ENCODE measurements at places on chromosomes 11 and 22. TPM values are rescaled to one million over a fixed set of nuclear protein-coding genes. Genes with fewer than 3 reads are reported as not detected.

The TBC1D10A gene
- 29.6 TPM for total RNA-seq

The RAB36 gene
- total RNA-seq = 3.8 TPM

The OR10A2 gene
- total RNA-seq = not detected

The RIN1 gene
- 7.4 TPM for total RNA-seq

The CYP2D6 gene
- total RNA-seq = 1.0 TPM

The EMID1 gene
- 15.2 TPM for total RNA-seq

The PDGFB gene
- total RNA-seq = 29.8 TPM

The NTM gene
- total RNA-seq = 3.7 TPM

- DNase-seq = no peak
These were observed 10.1 kb downstream of the STIM1 start for GRCh38 chr11:3865388-3866193.

DNA sequence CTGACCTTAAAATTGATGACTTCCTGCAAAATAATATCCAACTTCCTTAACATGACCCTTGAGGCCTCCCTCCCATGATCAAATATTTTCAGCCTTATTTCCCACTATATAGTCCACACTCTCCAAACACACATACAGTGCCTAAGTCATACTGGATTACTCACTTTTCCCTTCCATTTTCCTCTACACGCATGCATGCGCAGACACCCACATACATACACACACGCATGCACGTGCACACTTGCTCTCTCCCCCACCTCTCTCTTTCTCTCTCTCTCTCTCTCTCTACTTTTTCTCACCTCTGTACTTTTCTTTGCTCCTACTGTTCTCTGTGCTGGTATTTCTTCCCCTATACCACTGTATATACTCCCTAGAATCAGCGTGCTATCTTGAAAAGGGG, 28.1 kb downstream of the DLG2 start:
- no peak for DNase-seq

DNA sequence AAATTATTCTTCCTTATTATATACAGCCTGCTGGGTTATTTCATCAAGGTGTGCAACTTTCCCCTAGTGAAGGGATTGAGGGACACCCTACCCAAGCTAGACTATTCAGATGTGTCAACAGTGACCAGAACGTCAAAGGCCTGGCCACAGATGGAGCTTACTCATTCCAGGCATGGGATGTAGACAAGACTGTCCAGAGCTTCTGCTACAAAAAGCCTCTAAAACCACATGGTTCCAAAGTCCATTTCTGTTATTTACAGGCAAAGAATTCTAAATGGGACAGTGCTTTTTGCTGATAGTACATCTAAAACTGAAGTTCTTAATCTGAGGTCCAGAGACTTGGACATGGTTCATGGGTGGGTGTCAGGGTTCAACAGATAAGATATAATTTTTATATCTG, 9.7 kb upstream of the SMCO4 start:
- no peak for DNase-seq

GRCh38 chr22:44071781-44072326, 47.8 kb downstream of the PARVB start:
- DNase-seq = no peak

- DNase-seq = no peak
These were observed 60.7 kb upstream of the FADD start for GRCh38 chr11:70142221-70142875.

- peak; percentile 95 for DNase-seq
These were observed 589 bp upstream of the GNAZ start for GRCh38 chr22:23069502-23070357.

- no peak for DNase-seq
These were observed 31.3 kb upstream of the CTTN start for GRCh38 chr11:70367071-70367470.

GRCh38 chr22:47835726-47836125, 1073.3 kb downstream of the TBC1D22A start:
- DNase-seq = no peak

DNA sequence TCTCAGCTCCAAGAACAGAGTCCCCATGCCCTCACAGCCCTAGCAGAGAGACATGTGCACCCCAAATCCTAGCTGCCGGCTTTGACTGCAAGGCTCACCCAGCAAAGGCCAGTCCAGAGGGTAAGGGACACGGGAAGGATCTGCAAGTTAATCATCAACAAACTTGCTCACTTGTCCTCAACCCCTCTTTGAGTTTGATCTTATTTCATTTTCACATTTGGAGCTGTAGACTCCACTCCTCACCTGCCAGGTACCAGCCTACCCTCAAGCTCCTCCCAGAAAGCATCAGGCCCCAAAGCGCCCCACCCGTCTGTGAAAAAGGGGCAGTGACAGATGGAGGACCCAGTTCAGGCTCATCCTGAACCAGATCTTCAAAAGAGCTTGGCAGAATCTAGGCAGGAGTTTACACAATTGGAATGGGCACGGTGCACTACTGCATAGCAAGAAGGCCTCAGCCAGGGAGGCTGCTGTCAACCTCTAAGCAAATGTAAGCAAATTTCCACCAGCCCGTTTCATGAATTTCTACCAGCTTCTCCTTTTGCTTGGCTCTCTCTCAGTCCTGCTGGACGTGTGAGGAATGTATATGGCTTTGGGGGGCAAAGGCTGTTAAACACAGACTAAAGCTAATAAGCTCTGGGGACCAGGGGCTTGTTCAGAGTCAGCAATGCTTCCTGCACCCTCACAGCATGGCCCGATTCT, 5.5 kb downstream of the EHD1 start:
- no peak for DNase-seq

DNA sequence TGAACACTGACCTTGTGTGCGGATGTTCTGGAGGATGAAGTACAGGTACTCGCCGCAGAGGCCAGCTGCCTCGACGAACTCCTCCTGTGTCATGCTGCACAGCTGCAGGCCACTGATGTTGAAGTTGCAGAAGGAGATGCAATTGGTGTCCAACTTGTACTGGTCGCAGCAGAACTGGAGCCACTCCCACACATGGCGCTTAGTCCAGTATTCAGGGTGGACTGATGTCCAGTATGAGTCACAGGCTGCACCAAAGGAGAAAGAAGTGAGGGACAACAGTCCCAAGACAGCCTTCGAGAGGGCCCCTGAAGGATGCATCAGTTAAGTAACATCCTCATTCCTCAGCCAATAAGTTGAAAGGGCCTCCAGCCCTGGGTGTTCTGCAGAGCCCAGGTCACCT, 20.1 kb downstream of the ELF5 start:
- DNase-seq = no peak

- no peak for DNase-seq
These were observed 12.3 kb upstream of the CACNA1I start for GRCh38 chr22:39558254-39558727.

DNA sequence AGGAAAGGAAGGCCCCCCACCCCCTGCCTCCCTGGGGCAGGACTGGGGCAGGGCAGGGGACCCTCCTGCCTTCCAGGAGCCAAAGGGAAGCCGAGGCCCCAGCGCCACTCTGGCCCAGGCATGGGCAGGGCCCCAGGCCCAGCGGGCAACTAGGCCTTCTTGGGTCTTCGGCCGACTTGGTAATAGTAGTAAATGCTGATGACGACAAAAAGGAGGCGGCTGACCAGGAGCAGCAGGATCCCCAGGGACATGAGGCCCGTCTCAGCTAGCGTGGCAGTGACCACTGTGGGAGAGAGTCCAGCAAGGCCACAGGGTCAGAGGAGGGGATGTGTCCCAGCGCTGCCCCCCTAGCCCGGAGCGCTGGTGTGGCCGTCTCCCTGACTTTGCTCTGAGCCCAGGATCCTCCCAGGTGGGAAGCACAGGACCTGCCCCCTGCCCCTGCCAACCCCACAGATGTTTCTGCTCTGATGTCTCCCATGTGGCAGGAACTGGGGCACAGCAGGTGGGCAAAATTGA, 15.9 kb downstream of the TP53I11 start:
- no peak for DNase-seq

GRCh38 chr11:67366961-67367760, 6.2 kb downstream of the CLCF1 start:
- peak; percentile 78 for DNase-seq
